ENCODE measurements at places on chromosomes 2 and 18. TPM values are rescaled to one million over a fixed set of nuclear protein-coding genes. Genes with fewer than 3 reads are reported as not detected.

GRCh38 chr18:9690418-9691188 is 17.5 kb upstream of the RAB31 start:
- no peak for DNase-seq

- DNase-seq, result no peak
Measured at GRCh38 chr18:37452015-37452414, 113.6 kb downstream of the CELF4 start.

The HSPD1 gene
- 86.9 TPM for total RNA-seq

DNA sequence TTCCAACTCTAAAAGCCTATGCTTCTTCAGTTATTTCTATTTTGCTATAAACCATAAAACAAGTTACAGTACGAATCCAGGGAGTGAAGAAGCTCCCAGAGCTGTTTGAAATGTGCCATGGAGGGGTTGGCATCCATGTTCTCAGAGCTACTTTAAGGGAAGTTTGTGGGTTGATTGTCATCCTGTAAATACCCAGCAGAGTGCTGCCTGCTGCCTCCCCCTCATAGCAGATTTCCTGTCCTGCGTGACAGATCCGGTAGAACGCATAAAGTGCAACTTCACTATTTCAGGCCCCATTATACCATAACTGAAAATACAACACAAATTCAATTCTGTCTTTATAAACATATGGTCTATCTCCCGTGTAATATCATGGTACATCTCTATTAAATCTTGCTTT is 114.4 kb downstream of the CTNNA2 start:
- DNase-seq, result no peak

The ITPRID2 gene
- 238 TPM for total RNA-seq

The RGPD8 gene
- total RNA-seq, result 69.9 TPM

GRCh38 chr2:178526256-178526655 is 46.0 kb downstream of the PLEKHA3 start:
- DNase-seq, result no peak

GRCh38 chr2:2932189-2932588 is 445.4 kb downstream of the EIPR1 start:
- no peak for DNase-seq

- DNase-seq, result no peak
Measured at GRCh38 chr18:31553800-31554199, 37.9 kb upstream of the TTR start.

DNA sequence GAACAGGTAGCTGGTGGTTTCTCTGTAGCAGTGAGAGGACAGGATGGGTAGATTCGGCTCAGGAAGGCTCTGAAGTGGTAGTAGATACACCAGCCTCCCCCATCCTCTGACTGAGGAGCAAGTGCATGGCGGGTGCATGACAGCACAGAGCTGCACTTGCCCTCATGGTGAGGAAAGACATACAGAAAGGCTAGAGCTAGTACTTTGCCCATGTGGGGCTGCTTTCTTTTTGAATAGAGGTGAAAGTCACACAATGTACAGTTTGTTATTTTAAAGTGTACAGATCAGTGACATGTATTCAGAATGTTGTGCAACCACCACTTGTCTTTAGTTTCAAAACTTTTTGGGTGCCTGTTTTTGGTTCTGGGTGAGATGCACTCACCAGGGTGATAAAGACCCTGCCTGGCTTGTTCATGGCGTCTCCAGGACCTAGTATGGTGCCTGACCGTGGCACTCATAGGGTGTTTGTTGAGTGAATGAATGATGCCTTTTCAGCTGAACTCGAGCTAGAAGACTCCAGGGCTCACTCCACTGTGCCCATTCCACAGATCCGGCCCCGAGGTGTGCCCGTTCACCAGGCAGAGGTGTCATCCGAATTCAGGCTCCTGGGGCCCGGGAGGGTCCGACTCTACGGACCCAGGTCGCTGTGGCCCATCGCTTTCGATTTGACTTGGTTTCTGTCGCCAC is 421 bp upstream of the VAMP5 start:
- DNase-seq, result no peak

The LRRTM4 gene
- total RNA-seq, result not detected

GRCh38 chr2:113812204-113812603 is 55.8 kb upstream of the SLC35F5 start:
- no peak for DNase-seq

The STAT4 gene
- total RNA-seq, result 0.34 TPM

DNA sequence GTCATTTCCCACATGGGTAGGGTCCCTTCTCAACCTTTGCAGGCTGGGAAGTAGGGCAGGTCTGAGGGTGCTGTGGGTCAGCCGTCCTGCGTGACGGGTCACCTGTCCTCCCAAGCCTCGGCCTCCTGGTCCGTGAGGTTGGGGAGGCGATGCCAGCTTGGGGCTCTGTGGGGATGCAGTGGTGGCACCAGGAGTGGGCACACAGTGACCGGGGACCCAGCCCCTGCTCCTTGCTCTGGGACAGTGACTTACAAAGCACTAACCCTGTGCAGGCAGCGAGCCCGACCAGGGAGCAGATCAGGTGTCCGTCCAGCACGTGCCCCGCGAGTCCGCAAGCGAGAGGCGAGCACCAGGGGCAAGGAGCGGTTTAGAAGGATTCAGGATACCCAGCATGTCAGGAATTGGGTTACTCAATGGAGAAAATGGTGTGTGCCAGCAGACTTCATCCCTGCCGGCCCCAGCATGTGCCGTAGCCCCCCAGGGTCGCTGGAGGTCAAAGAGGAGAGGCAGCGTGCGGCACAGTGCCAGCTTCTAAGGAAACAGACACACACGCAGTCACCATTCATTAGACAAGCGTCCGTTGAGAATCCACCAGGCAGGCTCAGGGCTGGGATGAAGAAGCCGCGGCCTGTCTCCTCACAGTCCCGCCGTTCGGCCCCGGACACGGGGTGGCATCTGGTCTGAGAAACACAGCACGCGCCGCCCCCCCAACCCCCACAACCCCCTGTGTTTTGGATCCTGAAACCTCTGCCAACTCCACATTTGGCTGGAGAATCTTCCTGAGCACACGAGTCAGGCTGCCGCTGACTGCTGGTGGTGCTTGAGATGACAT is 11.7 kb downstream of the COLEC11 start:
- no peak for DNase-seq

DNA sequence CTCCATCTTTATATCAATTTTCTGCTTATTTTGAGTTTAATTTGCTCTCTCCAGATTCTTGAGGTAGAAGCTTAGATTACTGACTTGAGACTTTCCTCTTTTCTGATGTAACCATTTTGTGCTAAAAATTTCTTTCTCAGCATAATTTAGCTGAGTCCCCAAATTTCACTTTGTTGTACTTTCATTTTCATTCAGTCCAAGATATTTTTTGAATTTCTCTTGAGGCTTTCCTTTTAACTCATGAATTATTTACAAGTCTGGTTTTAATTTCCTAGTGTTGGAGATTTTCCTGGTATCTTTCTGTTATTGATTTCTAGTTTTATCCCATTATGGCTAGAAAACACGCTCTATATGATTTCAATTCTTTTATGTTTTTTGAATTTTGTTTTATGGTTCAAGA is 144.7 kb upstream of the PGAP1 start:
- DNase-seq, result no peak

All from suprapubic skin (tissue), 4 donors.